ENCODE measurements at places on chromosomes 5 and 9.

DNA sequence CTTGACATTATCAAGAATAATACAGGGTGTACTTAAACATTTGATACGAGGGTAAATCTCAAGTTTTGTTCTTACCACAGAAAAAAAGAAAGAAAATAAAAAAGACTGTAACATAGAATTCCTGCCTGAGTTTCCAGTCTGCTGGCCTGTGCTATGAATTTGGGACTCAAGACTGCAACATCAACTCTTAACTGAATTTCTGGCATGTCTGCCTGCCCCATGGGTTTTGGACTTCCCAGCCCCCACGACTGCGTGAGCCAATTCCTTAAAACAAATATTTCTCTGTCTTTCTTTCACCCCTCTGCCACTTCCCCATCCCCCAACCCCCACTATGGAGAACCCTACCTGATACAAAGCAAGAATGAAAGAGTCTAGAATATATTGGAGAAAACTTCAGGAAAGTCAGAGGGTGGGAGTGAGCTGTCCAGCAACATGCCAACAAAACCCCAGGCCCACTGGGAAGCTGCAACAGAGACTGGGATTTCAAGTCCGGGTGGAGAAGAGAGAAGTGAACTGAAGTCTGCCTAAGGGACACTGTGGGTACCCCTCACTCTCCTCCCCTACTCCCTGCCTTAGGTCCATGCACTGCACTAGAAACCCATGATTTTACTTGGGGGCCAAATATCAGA lies 43.0 kb downstream of the MARCHF3 start:
- DNase-seq: no peak

- no peak for DNase-seq
Measured at GRCh38 chr9:97516111-97516510, 14.6 kb downstream of the TMOD1 start.

DNA sequence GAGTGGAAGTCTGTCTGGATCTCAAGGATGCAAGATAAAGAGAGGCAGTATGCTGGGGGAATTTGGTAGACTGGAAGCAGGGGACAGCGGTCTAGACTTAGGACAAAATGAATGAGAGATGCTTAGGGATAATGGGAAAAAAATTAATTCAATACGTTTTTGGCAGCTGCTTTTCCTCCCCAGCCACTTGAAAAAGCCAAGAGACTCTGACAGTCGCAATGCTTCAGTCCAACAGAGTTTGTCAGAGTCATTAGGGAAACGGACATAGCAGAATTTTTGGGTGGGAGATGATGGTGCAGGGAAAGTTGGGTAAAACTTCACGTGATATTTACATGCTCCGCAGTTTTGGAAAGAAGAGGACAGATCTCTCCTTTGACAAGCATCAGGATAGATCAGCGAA lies 129.7 kb downstream of the GOLPH3 start:
- DNase-seq: peak; percentile 31

- peak; percentile 74 for DNase-seq
Measured at GRCh38 chr5:43041669-43042175, 1.6 kb upstream of the ANXA2R start.

DNA sequence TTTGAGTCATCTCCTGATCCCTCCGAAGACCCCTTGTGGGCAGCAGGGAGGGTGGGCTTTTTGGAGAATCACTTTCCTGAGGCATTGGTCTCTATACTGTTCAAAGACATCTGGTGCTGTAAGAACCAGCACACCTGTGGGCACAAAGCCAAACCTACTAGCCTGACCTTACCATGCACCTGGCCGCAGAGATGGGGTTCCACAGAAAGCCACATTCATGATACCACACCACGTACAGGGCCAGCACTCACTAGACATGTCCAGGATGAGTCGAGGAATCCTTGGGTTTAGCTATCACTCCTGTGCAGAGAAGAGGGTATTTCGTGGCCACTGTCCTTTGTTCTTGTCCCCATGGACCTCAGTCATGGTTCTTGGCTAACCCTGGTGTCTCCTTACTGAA lies 203.4 kb downstream of the CACNA1B start:
- no peak for DNase-seq

DNA sequence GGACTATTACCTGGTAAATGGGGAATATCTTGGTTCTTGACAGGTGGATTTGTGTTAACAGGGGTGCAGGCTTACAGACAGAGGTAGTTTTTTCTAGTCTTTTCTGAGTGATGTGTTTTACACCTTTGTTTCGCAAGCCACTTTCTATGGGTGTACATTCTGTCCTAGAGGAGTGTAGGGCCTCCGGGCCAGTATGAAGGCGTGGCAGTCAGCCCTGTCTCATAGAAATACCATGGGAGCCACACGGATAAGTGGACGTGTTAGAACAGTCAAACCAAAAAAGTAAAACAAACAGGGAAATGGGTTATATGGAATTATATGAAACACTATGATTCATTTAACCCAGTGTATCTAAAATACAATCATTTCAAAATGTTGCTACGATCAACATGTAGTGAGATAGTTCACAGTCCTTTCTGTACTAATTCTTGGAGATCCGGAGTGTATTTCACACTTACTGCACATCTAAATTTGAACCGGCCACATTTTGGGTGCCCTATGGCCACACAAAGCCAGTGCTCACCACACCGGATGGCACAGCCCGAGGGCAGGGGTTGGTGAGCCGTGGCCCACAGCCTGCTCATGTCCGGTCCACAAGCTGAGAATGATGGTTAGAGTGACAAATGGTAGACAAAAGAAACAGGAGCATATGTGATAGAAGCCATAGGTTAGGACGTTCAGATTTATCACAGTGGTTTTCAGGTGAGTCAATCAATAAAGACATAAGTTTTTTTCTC lies 80.1 kb upstream of the IRX4 start:
- no peak for DNase-seq

GRCh38 chr9:87682085-87682484 lies 43.8 kb upstream of the CTSL start:
- no peak for DNase-seq

GRCh38 chr9:6692433-6692832 lies 46.9 kb upstream of the GLDC start:
- no peak for DNase-seq

GRCh38 chr5:69000216-69000919 lies 93.4 kb upstream of the SLC30A5 start:
- no peak for DNase-seq

DNA sequence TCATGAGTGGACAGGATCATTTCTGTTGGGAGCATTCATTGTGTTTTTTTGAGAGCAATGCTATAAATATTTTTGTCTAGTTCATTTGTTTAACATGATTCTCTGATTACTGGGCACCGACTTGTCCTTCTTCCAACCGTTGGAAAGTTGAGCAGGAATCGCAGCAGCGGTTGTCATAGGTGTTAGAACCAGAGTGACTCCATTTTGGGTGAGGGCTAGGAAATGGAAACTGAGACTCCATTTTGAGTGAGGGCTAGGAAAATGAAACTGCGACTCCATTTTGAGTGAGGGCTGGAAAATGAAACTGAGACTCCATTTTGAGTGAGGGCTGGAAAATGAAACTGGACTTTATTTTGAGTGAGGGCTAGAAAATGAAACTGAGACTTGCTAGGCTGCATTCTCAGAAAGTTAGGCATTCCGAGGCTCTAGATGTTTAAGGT lies 100.6 kb downstream of the ICE1 start:
- no peak for DNase-seq

DNA sequence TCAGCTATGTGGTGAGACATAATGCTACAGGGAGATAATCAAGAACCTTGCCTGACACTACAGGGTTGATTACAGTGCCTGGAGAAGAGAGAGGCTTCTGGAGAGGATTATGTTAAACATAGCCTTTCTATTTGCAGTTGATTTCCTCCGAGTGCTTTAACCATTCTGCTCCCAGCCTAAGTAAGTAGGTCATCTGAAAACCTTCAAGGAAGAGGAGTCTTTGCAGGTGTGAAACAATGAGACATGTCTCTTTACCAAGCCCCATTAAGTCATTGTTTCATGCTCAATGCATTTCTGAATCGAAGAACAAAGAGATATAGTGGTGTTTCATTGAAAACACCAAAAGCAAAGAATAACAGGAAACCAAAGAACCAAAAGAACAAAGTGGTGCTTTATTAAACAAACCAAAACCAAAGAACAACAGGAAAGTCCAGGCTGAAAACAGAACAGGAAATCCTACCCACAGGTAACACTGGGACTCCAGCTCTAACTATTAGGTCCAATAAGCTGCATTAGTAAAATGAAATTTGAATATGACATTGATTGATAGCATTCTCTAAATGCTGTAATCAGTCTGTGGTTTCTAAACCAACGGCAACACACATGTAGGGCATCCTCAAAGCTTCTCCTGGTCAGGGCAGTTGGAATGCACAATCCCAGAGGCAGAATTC lies 113.3 kb upstream of the SPATA31D4 start:
- DNase-seq: no peak

DNA sequence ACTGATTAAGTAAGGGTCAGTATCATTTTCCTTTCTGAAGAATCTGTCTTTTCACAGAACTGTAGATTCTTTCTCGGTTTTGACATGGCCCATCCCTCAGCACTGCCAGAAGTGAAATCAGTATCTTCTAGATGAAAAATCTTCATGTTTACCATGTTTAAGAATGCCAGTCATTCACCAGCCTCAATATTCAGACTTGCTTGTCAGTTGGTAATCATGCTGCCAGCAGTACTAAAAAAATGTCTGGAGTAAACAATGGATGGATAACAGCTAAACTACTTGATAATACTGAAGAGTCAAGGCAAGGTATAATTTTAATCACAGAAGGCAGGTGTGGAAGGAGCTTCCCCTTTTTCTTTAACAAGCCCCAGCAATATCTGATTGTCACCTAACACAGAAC lies 306.8 kb upstream of the DMAC1 start:
- DNase-seq: no peak

GRCh38 chr5:97628031-97628430 lies 445.0 kb upstream of the RIOK2 start:
- DNase-seq: no peak

GRCh38 chr9:132885720-132886333 lies 7.1 kb downstream of the SPACA9 start:
- DNase-seq: no peak

DNA sequence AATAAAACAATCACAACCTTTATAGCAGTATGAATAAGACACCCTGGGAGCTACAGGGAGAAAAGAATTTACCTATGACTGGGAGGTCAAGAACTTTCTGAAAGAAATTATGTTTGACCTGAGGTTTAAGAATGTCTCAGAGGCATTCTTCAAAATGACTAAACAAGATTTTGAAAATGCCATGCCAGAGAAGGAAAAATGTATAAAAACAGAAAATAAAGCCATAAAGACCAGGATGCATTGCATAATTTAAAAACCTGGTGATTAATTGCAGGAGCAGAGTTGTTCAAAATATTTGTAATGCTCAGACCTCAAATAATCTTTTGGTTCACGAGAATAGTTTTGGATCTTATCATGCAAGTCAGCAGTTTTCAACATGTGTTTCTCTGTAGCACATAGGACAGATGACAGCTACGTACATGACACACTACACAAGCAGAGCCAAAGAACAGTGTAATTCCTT lies 954.7 kb upstream of the ARRDC3 start:
- peak; percentile 62 for DNase-seq

Data from fibroblast of skin of right biceps (primary cell).